ENCODE measurements at places on chromosomes 3 and 15. TPM values are rescaled to one million over a fixed set of nuclear protein-coding genes. Genes with fewer than 3 reads are reported as not detected.

DNA sequence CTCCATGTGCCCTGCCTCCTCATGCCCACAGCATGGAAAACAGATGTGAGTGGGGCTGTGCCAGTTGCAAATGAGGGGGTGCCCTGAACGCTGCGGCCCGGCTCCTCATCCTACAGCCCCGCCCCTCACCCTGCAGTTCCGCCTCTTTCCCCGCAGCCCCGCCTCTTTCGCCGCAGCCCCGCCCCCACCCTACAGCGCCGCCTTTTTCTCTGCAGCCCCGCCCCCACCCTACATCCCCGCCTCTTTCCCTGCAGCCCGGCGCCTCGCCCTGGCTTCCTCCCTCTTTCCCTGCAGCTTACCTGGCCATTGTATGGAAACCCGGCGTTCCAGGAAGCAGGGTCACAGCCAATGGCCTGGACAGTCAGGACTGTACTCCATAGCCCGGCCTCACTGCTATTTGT is 284.9 kb downstream of the TLE3 start:
- no peaks in the 10 kb centered on the region for H3K36me3 ChIP-seq
- no peak overlapping the region for H3K4me3 ChIP-seq
- peaks cover 2% of the 10 kb centered on the region for H3K27me3 ChIP-seq
- H3K27ac ChIP-seq, result no peak overlapping the region
- no peak for DNase-seq

HRG gene
- not detected for total RNA-seq

GRCh38 chr3:194573680-194574437 is 59.4 kb downstream of the TMEM44 start:
- H3K4me3 ChIP-seq, result no peak overlapping the region
- H3K27me3 ChIP-seq, result peaks cover 26% of the 10 kb centered on the region
- H3K27ac ChIP-seq, result no peak overlapping the region
- H3K4me1 ChIP-seq, result peaks cover 10% of the 10 kb centered on the region
- peak; percentile 60 for DNase-seq

DNA sequence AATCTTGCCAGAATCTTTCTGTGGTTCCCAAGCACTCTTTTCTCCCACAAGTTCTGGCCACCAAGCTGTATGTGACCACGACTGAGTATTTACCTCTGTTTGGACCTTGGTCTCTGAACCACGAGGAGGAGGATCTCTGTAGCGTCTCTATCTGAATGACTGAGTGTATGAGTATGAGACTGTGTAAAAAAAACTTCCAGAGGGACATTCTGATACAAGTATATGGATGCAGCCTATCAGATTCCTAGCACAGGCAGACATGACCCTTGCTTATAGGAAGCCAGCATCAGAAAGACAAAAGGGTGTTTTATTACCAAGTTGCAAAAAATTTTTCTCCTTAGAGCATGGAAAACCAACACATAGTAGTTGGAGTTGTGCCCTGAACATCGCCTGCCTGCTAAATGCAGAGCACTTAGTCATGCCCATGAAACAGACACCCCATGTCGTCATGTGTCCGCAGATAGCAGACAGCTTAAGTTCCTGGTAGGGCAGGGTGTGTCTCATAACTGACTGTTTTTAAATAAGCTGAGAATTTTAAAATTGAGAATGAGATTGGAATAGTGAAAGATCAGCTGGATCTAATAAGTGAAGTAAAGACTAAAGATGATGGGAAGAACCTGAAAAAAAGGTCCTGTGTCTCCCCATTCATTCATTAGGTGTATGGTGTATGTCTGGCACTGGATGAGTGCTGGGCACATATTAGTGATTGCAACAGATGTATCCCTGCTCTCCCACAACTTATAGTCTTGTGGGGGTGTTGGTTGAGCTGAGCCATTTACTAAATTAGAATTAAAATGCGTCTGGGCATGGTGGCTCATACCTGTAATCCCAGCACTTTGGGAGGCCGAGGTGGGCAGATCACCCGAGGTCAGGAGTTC is 30.9 kb downstream of the DAG1 start:
- H3K27me3 ChIP-seq, result no peaks in the 10 kb centered on the region
- no peak overlapping the region for H3K4me3 ChIP-seq
- H3K4me1 ChIP-seq, result peaks cover 20% of the 10 kb centered on the region

- peak overlapping the region; percentile 84 for H3K4me3 ChIP-seq
- H3K36me3 ChIP-seq, result peaks cover 53% of the 10 kb centered on the region
Measured at GRCh38 chr3:150414258-150414657, 6.2 kb downstream of the TSC22D2 start.

DNA sequence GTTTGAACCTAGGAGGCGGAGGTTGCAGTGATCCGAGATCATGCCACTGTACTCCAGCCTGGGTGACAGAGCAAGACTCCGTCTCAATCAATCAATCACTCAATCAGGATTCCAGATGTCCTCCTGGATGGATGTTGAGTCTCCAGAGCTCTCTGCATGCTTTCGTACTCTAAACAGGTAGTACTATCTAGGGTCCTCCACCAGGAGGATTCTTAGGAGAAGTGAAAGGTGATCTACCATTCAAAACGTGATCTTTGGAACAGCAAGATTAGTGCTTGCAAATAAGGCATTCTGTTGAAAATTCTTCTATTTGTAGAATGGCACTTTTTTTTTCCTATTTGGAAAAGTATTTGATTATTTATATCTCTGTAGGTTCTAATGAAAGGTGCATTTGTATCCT is 34.3 kb downstream of the CNOT10 start:
- DNase-seq, result no peak
- H3K27me3 ChIP-seq, result no peaks in the 10 kb centered on the region
- no peaks in the 10 kb centered on the region for H3K4me1 ChIP-seq
- H3K4me3 ChIP-seq, result no peak overlapping the region

GOLGA6L24 gene
- not detected for total RNA-seq

RASGRF1 gene
- total RNA-seq, result not detected

RBSN gene
- 11.8 TPM for total RNA-seq

DNA sequence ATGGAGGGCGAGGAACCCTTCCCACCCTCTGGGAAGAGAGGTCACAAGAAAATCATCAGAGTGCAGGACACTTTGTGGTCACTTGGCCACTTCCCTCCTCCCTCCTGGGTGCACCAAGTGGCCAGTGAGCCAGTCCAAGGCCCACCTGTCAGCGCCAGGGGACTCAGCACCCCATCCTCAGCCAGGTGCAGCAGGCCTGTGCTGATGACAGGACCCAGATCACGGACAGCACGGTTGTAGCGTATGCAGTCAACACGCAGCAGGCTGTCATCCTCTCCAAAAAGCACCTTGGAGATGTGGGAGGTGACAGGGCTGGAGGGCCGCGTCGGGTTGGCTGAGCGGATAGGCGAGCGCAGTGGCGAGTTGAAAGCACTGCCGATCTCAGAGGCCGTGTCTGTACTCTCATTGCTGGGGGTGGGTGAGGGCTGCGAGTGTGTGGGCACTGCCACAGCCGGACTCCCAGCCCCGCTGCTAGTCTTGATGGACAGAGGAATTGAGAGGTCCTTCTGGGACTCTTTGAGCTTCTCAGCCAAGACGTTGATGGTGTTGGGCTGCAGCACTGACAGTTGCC is 41.5 kb downstream of the SEMA3G start:
- H3K27ac ChIP-seq, result no peak overlapping the region
- no peak for DNase-seq
- peaks cover 13% of the 10 kb centered on the region for H3K4me1 ChIP-seq

CFAP44 gene
- 3.6 TPM for total RNA-seq

GRCh38 chr3:159128628-159129027 is 326.8 kb downstream of the MFSD1 start:
- H3K27me3 ChIP-seq, result peaks cover 3% of the 10 kb centered on the region
- H3K4me3 ChIP-seq, result no peak overlapping the region
- H3K36me3 ChIP-seq, result no peaks in the 10 kb centered on the region
- no peak for DNase-seq

SPINK8 gene
- not detected for total RNA-seq

DNA sequence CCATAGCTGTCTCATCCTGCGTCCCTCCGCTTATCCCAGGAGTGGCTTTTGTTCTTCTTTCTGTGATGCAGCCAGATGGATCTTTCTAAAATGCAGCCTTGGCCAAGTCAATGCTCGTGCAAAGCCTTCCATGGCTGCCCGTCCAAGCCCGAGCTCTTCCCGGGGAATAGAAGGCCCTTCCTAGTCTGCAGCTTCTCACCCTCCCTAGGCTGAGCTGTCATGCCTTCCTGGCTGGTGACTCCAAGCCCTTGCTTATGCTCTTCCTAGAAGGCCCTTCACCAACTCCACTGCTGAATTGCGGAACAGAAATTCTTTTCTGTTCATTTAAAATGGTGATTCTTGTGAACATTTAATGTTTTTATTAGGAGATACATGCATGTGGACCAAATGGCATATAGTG is 95.9 kb downstream of the SMAD6 start:
- H3K4me1 ChIP-seq, result no peaks in the 10 kb centered on the region
- H3K27ac ChIP-seq, result no peak overlapping the region
- no peak overlapping the region for H3K4me3 ChIP-seq
- no peaks in the 10 kb centered on the region for H3K36me3 ChIP-seq

GRCh38 chr3:188137051-188137450 is 16.9 kb upstream of the LPP start:
- no peak for DNase-seq
- no peaks in the 10 kb centered on the region for H3K27me3 ChIP-seq
- H3K4me1 ChIP-seq, result peaks cover 7% of the 10 kb centered on the region
- H3K27ac ChIP-seq, result no peak overlapping the region
- H3K36me3 ChIP-seq, result no peaks in the 10 kb centered on the region
- no peak overlapping the region for H3K4me3 ChIP-seq

FANCI gene
- total RNA-seq, result 180 TPM

DNA sequence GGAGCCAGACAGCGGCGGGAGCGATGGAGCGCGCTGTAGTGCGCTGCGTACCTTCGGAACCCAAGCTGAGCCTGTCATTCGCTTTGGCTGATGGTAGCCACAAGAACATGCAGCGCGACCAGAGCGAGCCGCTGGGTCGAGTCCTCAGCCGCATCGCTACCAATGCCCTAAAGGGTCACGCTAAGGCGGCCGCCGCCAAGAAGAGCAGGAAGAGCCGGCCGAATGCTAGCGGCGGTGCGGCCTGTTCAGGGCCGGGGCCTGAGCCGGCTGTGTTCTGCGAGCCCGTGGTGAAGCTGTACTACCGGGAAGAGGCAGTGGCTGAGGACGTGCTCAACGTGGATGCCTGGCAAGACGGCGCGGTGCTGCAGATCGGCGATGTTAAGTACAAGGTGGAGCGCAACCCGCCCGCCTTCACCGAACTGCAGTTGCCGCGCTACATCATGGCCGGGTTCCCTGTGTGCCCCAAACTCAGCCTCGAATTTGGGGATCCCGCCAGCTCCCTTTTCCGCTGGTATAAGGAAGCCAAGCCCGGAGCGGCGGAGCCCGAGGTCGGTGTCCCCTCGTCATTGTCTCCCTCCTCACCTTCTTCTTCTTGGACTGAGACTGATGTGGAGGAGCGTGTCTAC is 498 bp downstream of the PDE12 start:
- no peaks in the 10 kb centered on the region for H3K27me3 ChIP-seq
- H3K36me3 ChIP-seq, result peaks cover 36% of the 10 kb centered on the region
- H3K4me3 ChIP-seq, result peak overlapping the region; percentile 99
- H3K4me1 ChIP-seq, result peaks cover 29% of the 10 kb centered on the region

DNA sequence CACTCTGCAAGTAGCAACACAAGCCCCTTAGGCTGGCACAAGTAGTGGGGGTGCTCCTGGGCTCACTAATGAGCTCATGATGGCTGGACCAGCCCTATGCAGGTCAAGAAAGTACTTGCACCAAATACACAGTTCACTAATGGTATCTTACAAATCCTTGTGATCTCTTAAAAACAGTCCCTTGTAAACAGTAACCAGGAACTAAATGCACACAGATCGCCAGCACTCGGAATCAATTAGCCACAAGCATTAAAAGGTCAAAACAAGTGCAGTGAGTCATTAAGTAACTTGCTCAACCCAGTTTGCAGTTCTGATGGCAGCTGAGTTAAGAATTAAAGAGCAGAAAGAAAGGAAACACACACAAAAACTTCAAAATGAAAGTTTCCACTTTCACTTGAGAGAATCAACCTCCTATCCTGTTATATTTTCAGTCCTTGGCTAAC is 43.2 kb downstream of the ARHGEF3 start:
- H3K36me3 ChIP-seq, result peaks cover 74% of the 10 kb centered on the region
- peak; percentile 74 for DNase-seq
- peak overlapping the region; percentile 93 for H3K27ac ChIP-seq
- H3K27me3 ChIP-seq, result no peaks in the 10 kb centered on the region
- H3K4me3 ChIP-seq, result peak overlapping the region; percentile 52
- peaks cover 86% of the 10 kb centered on the region for H3K4me1 ChIP-seq

C3orf70 gene
- total RNA-seq, result 0.04 TPM

MEIS2 gene
- not detected for total RNA-seq

DNA sequence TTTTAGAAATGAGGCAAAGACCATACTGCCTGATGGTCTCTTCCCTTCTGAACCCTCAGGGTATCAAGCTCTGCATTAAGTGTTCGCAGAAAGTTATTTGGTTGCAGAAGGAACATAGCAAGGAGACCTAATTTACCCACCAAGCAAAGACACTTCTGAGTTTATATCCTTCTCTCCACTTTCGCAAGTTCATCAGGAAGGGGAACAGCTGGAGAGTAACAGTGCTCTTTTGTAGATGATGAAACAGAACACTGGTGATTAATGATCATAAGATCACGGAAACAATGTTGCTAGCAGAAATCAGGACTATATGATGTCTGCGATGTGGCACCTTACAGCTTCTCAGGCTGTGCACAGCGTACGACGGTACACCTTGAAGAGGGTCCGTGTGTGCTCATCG is 62.1 kb downstream of the NCEH1 start:
- H3K27me3 ChIP-seq, result no peaks in the 10 kb centered on the region
- no peaks in the 10 kb centered on the region for H3K4me1 ChIP-seq
- no peak overlapping the region for H3K27ac ChIP-seq
- DNase-seq, result no peak
- no peaks in the 10 kb centered on the region for H3K36me3 ChIP-seq

GOLGA8T gene
- total RNA-seq, result 0.18 TPM

- no peaks in the 10 kb centered on the region for H3K36me3 ChIP-seq
- peaks cover 34% of the 10 kb centered on the region for H3K4me1 ChIP-seq
- no peaks in the 10 kb centered on the region for H3K27me3 ChIP-seq
- H3K27ac ChIP-seq, result no peak overlapping the region
- DNase-seq, result no peak
Measured at GRCh38 chr3:45564172-45564571, 30.4 kb upstream of the LIMD1 start.

SCN11A gene
- not detected for total RNA-seq

GRCh38 chr3:190505381-190506003 is 8.4 kb upstream of the IL1RAP start:
- no peak overlapping the region for H3K27ac ChIP-seq
- no peak overlapping the region for H3K4me3 ChIP-seq
- H3K4me1 ChIP-seq, result peaks cover 3% of the 10 kb centered on the region
- H3K36me3 ChIP-seq, result no peaks in the 10 kb centered on the region
- peaks cover 18% of the 10 kb centered on the region for H3K27me3 ChIP-seq
- DNase-seq, result no peak

- no peak for DNase-seq
- no peak overlapping the region for H3K27ac ChIP-seq
- H3K4me1 ChIP-seq, result peaks cover 4% of the 10 kb centered on the region
- H3K36me3 ChIP-seq, result peaks cover 3% of the 10 kb centered on the region
- no peak overlapping the region for H3K4me3 ChIP-seq
- no peaks in the 10 kb centered on the region for H3K27me3 ChIP-seq
Measured at GRCh38 chr15:82768414-82769054, 37.3 kb downstream of the FSD2 start.

DNA sequence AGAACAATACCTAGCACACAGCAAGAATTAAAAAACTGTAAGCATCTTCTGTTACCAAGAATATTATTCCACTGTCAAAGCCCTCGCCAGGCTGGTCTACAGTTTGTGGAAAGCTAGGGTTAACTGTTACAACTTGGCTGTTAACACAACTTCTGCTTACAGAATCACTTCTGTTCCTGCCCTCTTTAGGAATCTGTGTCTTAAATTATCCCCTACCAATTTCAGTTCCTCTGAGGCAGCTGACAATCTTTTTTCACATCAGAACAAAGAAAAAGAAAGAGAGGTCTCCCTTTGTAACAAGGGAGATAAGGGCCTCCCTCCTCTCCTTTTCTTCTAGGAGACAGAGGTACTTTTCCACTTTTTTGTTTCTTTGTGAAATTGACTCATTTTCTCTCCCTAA is 188.9 kb downstream of the FMN1 start:
- H3K27ac ChIP-seq, result no peak overlapping the region
- H3K4me3 ChIP-seq, result no peak overlapping the region
- peaks cover 12% of the 10 kb centered on the region for H3K27me3 ChIP-seq
- H3K36me3 ChIP-seq, result no peaks in the 10 kb centered on the region

PAK6 gene
- 0.83 TPM for total RNA-seq
